ENCODE measurements at places on chromosomes 5 and 9.

- DNase-seq = no peak
Observed at GRCh38 chr9:114112778-114113584, 13.9 kb upstream of the KIF12 start.

GRCh38 chr5:52948418-52949076 lies 40.6 kb upstream of the ITGA2 start:
- DNase-seq = peak; percentile 26

- DNase-seq = no peak
Observed at GRCh38 chr9:107875571-107875980, 386.0 kb upstream of the KLF4 start.

DNA sequence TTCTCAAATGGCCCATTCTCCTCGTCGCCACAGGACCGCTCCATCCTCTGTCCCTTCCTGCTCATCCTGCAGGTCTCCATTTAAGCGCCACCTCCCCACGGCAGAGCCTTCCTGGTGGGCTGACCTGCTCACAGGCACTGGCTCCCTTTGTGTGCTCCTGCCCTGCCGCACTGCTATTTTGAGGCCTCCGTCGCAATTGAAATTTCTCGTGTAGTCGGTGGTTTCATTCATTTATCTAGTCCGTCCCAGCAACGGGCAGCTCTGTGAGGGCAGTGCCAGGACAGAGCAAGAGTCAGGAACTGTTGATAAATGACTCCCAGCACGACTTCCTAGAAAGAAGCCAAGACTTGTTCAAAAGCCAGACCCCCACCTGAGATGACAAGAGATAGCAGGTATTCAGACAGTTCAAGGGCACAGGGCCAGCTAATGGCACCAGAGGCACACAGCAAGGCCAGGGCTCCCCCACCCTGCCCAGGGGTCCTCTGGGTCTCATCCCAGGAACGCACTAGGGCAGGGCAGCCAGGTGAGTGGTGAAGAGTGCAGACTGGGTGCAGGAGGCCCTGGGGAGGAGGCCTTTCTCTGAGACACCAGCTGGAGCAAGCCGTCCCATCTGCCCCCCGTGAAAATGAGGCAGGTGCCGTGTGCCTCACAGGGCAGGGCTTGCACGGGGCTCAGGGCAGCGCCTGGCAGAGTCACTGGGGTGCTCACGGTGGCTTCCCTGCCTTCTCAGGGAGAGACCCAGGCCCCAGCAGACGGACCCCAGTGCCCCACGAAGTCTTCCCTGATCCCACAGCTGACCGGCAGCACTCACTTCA lies 36.9 kb downstream of the FAM78A start:
- no peak for DNase-seq

DNA sequence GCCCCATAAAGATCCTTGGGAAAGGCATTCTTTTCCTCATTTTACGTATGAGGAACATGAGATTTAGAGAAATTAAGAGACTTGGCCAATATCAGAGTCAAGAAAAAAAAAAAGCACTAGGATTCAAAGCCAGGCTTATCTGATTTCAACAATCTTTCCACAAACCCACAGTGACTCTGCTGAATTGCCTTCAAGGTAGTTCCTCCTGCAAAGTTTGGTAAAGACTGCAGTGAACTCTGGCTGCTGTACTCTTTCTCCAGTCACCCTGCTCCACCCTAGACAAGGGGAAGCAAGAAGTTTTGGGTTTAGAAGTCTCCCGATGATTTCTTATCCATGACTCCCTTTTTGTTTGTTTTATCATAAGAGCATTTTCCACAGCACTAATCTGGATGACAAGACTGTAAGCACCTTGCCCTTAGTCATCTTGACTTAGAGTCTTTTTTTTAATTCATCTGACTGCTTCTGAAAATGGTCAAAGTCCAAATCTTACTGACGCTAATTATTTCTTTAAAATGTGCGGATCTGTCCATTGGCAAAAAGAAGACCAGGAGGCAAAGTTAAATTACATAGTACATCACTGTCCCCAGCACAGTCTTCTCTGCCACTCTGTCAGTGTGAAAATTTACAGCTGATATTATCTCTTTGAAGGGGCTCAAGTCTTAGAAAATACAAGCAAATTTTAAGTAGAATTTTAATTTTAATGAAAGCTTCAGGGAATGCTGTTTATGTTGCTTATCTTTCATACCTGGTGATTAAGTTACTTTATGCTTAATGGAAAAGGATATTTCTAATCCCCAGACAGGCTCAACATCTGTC lies 180.1 kb downstream of the TTLL11 start:
- DNase-seq = no peak

GRCh38 chr9:73149371-73150067 lies 2.1 kb upstream of the ANXA1 start:
- DNase-seq = no peak

GRCh38 chr9:18122171-18122570 lies 351.8 kb upstream of the ADAMTSL1 start:
- DNase-seq = no peak

GRCh38 chr5:105172918-105173317 lies 1610.3 kb upstream of the NUDT12 start:
- no peak for DNase-seq

GRCh38 chr5:107813559-107813958 lies 142.8 kb upstream of the EFNA5 start:
- no peak for DNase-seq

GRCh38 chr5:143781993-143782520 lies 29.9 kb upstream of the HMHB1 start:
- DNase-seq = no peak

GRCh38 chr5:115097236-115097635 lies 72.5 kb downstream of the TRIM36 start:
- no peak for DNase-seq

DNA sequence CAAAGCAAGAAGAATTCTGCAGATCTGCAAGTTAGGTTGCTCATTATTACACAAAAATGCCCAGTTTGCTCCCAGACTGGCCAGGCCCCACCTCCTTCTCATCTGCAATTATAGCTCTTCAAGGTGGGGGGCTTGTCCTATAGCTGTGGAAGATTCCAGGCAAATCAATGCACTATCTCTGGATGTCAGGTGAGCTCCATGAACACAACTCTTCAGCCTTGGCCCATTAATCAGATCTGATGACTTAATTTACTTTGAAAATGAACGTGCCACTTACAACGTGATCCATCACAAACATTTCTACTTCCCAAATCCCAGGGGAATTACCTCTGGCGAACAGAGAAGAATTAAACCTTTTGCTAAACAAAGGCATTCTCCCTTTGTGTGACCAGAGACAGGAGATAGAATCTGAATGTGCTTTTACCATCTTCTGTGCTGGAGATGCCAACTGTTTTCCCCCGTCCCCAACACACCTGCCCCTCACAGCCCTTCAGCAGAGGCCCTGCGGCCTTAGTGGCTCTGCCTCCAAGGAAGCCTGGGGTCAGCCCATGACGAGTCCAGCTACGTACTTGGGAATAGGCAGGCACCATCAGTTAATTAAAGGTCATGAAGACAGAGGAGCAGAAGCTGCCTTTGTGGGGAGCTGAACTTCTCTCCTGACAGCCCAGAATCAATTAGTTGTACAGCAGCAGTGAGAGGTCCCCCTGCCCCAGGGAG lies 60.5 kb downstream of the SNX18 start:
- DNase-seq = no peak

DNA sequence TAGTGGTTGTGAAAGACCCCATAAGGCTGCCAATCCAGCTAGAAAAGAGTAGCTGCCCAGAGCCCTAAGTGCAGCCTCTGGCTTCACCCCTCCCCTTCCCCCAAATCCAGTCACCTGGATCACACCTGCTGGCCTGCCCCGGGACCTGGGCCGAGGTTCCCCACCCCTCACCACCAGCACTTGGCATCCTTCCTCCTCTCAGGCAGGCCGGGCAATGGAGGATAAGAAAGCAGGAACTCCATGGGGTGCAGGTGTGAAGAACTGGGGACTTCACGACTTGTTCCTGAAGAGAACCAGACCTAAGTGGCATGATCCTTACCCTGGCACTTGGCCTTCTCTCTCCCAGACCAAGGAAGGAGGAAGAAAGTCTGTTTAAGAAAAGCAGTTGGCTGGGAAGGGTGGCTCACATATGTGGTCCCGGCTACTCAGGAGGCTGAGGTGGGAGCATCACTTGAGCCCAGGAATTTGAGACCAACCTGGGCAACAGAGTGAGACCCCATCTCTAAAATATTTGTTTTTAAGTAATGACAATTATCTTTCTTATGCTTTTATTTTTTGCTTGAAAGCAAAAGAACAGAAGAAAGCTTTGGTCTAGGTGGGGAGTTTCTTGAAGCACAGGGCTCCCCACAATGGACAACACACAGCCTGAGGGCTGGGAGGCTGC lies 131.1 kb downstream of the PAX5 start:
- no peak for DNase-seq

DNA sequence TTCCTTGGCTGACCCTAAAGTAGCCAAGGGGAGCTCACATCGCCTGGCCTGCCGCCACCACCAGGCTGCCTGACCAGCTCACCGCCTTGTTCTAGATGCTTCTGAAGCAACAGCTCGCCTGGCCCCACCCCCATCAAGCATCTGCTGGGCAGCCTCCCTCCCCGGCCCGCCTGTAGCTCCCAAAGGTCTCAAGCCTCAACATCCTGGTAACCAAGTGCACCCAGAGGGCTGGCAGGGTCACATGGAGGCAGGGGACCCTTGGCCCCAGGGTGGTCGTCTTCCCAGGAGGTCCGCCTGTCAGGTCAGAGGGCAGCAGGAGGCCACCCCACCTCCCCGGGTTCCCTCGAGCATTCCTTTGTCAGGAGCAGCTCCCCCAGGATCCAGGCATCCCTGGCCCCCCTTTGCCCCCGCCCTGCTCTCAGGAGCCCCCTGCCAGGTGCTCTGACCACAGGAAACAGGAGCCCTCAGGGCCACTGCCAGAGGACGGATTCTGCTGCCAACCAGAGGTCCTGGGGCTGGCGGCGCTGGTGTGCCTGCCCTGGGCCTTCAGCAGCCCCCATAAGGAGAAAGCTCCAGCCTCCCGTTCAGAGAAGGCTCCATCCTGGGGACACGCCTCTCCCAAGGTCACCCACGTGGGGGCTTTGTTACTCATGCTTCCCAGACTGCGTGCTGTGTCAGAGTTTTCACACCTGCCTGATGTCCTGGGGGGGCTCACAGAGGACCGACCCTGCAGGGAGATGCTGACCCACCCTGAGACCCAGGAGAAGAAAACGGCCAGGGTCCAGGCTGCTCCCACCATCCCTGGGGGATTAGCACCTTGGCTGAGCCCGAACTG lies 3.5 kb upstream of the LRRC14B start:
- DNase-seq = no peak

DNA sequence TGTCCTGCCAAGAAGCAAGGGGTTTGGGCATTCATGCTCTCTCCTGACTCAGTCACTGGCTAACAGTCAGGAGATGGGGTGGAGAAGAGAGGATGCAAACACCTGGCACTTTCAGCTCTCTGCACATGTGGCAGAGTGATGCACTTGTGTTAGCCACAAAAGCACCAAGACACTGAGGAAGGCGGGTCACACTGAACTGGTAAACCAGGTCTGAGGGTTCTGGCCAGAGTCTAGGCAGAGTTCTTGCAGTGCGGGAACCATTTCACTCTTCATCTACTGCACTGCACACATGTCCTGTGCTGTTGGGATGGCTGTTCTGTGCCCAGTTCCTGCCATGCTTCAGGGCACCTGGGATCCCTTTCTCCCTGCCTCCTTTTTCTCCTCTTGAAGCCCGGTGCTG lies 157.1 kb upstream of the GDNF start:
- DNase-seq = no peak

DNA sequence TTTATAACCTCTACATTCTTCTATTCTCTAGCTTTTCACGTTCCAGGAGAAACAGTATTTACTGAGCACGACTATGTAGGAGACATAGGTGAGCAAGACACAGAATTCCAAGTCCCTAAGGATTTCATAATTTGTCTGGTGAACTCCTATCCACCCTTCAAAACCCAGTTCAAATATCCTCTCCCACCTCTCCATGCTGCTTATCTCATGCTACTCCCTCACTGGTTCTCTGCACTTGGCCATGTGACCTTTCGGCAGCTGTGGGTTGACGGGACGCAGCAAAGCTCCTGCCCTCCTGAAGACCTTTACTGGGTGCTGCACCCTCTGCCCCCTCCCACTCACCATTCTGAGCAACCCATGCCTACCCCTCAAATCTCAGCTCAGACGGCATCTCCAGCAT lies 173.2 kb downstream of the RGS3 start:
- DNase-seq = no peak

DNA sequence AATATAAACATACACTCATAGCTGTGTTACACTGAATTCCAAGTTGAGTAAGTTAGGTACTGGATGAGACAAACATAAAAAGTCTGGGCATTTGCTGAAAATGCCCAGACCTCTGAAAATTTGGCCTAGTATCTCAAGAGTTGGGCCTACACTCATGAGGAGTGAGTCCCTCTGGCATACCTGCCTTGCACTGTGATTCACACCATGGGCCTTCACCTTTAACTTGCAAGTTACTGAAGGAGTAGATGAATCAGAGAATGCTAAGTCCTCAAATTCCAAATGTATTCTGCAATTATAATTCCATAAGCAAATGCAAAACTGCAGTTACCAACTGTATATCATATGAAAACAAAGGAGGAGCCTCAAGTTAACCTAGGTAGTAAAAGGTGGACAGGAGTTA lies 32.3 kb upstream of the C9orf40 start:
- no peak for DNase-seq

DNA sequence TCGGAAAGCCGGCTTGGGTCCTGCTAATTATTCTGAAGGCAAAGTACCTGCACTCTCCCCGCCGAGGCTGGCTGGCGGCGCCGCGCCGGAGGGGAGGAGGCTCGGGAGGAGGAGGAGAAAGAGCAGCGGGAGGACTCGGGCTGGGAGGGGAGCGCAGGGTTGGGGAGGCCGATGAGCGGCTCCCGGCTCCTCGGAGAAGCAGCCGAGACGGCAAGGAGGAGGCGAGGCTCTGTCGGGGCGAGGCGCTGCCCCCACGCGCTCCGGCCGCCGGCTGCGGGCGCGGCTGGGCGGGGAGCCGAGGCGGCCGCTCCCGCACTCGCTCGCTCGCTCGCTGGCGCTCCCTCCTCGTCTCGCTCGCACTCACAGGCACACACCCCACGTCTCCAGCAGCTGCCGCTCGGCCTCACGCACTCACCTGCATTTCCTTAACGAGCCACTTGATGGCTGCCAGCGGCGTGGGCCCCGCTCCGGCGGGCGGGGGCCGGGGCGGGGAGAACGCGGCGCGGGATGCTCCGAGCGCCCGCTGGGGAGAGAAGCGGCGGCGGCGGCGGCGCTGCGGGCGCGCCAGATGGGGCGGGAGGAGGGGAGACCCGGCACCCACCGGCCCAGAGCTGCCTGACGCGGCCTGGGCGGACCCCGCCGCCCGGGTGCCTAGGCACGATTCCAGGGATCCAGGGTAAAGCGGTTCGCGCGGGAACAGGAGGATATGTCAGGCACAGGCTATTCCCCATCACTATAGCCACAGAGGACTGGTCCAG lies at the start of gene PTPRD:
TSS of gene PTPRD (minus strand) at position 362 of the 758 bp plus-strand sequence.
- peak; percentile 75 for DNase-seq

DNA sequence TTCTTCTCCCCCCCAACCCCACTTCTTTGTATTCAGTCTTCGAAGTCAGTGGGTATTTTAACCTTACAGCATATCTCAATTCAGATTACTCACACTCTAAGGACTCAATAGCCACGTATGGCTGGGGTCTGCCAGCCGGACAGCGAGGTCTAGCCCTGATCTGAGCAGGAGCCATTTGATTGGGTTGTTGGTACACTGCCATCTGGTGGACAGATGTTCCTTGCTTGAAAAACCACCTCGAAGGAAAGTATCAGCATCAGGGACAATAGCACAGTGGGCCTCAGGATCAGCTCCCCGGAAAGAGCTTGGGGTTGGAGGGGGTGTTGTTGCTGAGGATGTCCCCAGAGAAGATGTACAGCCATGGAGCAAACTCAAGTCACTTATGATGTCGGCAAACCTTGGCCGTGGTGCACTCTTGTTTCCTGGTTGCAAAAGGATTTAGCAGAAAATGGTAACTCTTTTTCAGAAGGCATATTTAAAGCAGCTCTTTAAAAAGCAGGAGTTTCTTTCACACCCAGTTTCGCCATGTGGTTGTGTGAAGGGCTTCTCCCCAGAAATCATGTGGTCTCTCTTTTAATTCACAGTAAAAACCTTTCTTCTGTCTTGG lies 31.7 kb upstream of the KCNMB1 start:
- peak; percentile 32 for DNase-seq
